Skeletal muscle cell (primary cell): ENCODE measurements at places on chromosomes 5 and 9.

GRCh38 chr9:135616619-135617537, 22.5 kb downstream of the GLT6D1 start:
- no peak for DNase-seq

GRCh38 chr9:130888146-130888885, 8.3 kb downstream of the QRFP start:
- DNase-seq: no peak

DNA sequence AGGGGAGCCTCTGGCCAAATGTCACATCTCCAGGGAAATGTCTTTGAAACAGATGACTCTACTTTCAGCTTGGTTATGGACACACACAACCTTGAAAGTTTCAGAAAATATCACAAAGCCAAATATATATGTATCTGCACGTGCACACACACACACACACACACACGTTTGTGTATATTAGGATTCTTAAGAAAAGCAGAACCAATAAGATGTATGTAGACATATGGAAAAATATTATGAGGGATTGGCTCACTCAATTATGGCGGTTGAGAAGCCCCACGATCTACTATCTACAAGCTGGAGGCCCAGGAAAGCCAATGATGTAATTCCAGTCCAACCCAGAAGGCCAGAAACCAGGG, 194.9 kb downstream of the PALM2AKAP2 start:
- DNase-seq: no peak

GRCh38 chr9:20040991-20041696, 252.3 kb upstream of the SLC24A2 start:
- no peak for DNase-seq

GRCh38 chr5:103295424-103295823, 36.9 kb downstream of the MACIR start:
- no peak for DNase-seq

- DNase-seq: no peak
Observed at GRCh38 chr9:37444890-37445289, 20.4 kb downstream of the ZBTB5 start.

- no peak for DNase-seq
Observed at GRCh38 chr5:144108131-144108530, 62.3 kb downstream of the YIPF5 start.

GRCh38 chr5:54159153-54159892, 151.1 kb downstream of the ARL15 start:
- no peak for DNase-seq

DNA sequence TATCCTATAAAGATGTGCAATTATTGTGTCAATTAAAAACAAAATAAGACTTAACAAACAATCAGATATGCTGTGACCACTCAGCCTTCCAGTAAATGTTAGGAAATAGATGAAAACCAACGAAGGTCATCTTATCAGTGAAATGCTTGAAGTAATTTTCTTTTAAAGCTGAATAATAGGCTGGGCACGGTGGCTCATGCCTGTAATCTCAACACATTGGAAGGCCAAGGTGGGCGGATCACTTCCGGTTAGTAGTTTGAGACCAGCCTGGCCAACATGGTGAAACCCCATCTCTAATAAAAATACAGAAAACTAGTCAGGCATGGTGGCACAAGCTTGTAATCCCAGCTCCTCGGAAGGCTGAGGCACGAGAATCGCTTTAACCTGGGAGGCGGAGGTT, 31.2 kb downstream of the NLN start:
- no peak for DNase-seq

GRCh38 chr9:12464910-12465512, 228.2 kb upstream of the TYRP1 start:
- DNase-seq: no peak

- DNase-seq: peak; percentile 47
Observed at GRCh38 chr5:92353107-92354030, 970.3 kb upstream of the ARRDC3 start.

GRCh38 chr9:109966643-109967368, 186.8 kb downstream of the PALM2AKAP2 start:
- DNase-seq: no peak

GRCh38 chr9:112241491-112241890, 66.4 kb upstream of the SUSD1 start:
- no peak for DNase-seq

- no peak for DNase-seq
Observed at GRCh38 chr9:127785023-127785932, 556 bp upstream of the CDK9 start.

DNA sequence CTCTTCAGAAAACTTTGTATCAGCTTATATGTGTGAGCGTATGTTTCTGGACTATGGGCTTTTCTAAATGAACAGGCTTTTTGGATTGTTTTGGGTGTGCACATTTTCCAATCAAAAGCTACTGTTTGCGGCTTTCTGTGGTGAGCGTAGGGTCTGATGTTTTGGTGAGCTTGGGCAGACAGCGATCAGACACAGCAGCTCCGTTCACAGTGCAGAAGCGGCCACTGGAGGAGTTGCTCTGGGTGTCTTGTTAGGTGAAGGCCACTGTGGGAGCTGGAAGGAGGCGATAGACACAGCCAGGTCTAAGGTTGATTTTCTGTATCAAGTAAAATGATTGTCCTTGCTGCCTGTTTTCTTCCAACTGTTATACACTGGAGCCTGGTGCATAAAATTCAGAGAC, 11.1 kb downstream of the PRRC2B start:
- DNase-seq: no peak

DNA sequence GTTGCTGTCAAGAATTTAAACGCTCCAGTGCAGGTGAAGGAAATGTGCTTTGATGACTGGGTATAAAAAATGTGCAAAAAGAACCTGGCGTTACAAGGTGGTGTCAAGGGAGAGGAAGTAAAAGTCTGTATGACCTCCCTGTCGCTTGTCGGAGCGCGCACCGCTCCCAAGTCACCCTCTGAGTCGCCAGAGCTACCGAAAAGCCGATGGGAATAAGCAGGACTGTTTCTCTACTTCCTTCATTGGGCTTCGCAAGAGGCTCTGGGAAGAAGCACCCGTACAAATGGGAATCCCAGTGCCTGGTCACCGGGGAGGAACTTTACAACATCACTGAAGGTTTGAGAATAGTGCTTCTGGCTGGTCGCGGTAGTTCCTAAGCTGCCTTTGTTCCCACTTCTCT, 1.3 kb upstream of the DMRT2 start:
- no peak for DNase-seq

- no peak for DNase-seq
Observed at GRCh38 chr5:50967563-50968355, 301.3 kb downstream of the PARP8 start.
